ENCODE measurements at places on chromosomes 2 and 18. TPM values are rescaled to one million over a fixed set of nuclear protein-coding genes. Genes with fewer than 3 reads are reported as not detected.

DNA sequence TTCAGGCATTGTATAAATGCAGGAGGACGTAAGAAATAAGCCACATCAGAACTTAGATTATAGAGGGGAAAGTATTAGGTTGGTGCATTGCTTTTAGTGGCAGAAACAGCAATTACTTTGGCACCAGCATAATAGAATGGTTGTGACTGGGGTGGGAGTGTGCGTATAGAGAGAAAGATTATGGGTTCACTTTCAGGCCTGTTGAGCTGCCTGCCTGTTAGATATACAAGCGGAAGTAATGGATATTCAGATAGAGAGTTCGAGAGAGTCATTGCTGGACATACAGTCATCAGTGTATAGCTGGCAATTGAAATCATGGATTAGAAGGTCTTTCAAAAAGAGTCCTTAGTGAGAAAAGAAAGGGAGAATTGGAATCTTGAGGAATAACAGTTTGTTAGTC lies 139.2 kb upstream of the MYO3B start:
- no peaks in the 10 kb centered on the region for H3K27me3 ChIP-seq
- peaks cover 8% of the 10 kb centered on the region for H3K36me3 ChIP-seq
- H3K4me3 ChIP-seq, result no peak overlapping the region
- no peaks in the 10 kb centered on the region for H3K4me1 ChIP-seq
- DNase-seq, result no peak

DNA sequence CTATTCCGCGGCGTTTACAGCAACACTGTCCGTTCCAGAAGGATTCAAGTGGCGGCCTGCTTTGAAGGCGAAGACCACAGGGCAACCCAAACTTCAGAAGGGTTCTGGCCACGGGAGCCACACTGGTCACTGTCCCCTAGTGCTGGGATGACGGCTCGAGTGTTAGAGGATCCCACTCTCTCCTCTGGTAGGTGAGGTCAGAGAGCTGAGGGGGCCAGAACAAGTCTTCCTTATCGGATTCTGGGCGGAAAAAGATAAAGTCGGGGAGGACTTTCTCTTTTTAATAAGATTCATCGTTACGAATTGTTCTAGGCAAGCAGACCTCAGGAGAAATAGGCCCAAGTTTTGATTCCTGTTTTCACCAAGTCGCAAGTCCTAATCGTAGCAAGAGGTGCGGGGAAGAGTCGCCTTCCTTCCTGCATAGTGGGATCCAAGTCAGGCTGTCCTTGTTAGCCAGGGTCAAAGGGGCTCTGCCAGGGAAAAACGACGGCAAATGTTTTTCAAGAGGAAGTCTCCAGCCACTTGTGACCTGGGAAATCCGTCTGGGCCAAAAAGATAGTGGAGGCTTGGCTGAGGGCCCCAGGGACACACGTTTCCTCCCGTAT lies 864 bp upstream of the MYL12A start:
- peak overlapping the region; percentile 89 for H3K27ac ChIP-seq
- DNase-seq, result no peak
- H3K36me3 ChIP-seq, result no peaks in the 10 kb centered on the region
- H3K27me3 ChIP-seq, result no peaks in the 10 kb centered on the region

GRCh38 chr2:216888887-216889622 lies 29.2 kb upstream of the TNP1 start:
- no peaks in the 10 kb centered on the region for H3K36me3 ChIP-seq
- H3K27ac ChIP-seq, result no peak overlapping the region
- H3K4me1 ChIP-seq, result no peaks in the 10 kb centered on the region

DNA sequence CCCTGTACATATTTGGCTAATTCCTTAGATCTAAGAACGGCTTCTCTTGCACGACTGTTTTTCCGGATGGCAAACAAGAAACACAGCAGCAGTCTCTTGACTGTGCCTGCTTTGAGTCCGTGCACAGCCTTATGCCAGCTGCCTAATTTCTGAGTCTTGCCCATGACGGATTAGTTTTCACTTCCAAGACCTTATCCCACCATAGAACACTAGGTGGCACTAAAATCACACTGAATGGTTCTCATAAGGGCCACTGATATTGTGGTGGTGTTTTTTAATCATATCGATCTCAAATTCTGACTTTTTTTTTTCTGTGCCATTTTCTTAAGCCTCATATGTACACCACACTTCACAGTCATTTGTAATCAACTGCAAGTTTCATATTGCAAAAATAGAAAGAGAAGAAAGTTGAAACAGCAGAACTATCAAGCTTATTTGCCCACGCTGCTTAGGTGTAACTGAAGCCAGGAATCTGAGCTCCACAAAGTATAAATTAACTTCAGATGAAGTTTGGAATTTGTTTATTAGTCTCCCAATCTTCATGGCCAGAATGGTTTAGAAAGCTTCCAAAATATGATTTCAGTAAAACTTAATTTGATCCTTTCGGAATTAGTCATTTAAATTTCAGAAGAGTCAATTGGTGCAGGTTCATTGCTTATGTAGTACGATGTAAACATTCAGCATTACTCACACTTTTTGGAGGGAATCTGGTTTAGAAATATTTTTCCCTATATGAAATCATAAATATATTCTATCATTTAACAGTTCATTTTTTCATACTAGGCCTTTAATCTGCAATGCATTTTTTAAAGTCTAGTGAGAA lies 45.5 kb upstream of the SCN7A start:
- no peak overlapping the region for H3K4me3 ChIP-seq
- H3K27ac ChIP-seq, result no peak overlapping the region
- H3K4me1 ChIP-seq, result peaks cover 3% of the 10 kb centered on the region
- H3K36me3 ChIP-seq, result no peaks in the 10 kb centered on the region
- DNase-seq, result peak; percentile 58

- H3K27ac ChIP-seq, result no peak overlapping the region
- no peak overlapping the region for H3K4me3 ChIP-seq
- peak; percentile 13 for DNase-seq
- no peaks in the 10 kb centered on the region for H3K4me1 ChIP-seq
- H3K27me3 ChIP-seq, result peaks cover 4% of the 10 kb centered on the region
Measured at GRCh38 chr2:73156539-73157124, 43.9 kb upstream of the RAB11FIP5 start.

DNA sequence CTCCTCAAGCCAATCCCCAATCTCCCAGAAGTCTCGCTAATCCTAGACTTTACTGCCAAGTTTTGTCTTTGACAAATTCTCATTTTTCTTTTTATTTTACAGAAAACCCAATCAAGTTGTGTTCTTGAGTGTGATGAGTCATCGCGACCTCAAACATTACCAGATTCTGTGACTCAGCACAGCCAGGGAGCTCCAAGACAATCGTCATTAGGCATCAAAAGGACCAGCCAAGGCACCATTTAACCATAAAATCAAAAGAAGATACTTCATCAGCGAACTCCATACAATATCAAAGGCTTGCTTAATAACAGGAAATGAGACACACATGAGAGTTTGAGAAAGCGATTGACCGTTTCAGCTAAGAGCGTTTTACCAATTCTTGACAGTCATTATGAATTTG lies 146.2 kb upstream of the AGAP1 start:
- no peak overlapping the region for H3K27ac ChIP-seq
- H3K4me1 ChIP-seq, result no peaks in the 10 kb centered on the region
- H3K4me3 ChIP-seq, result no peak overlapping the region
- peaks cover 3% of the 10 kb centered on the region for H3K27me3 ChIP-seq

GRCh38 chr2:182208421-182208820 lies 218.4 kb downstream of the PDE1A start:
- H3K27ac ChIP-seq, result no peak overlapping the region
- no peaks in the 10 kb centered on the region for H3K4me1 ChIP-seq
- H3K27me3 ChIP-seq, result no peaks in the 10 kb centered on the region
- no peak for DNase-seq

DNA sequence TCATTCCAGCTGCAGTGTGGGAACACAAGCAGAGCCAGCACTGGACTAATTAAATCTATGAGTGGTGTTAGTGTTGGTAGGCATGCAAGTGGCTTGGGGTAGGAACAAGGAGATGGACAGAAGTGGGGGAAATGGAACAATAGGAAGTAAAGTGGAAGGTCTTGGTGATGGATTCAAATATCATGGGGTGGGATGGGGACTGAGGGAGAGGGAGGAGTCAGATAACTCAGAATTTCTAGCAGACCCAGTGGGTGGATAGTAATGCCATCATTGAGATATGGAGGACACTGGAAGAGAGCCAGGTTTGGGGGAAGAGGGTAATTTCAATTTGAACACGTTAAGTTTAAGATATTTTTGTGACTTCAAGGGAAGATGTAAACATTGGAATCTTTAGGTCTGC lies 2.9 kb upstream of the LNPK start:
- H3K4me1 ChIP-seq, result peaks cover 14% of the 10 kb centered on the region
- no peak overlapping the region for H3K4me3 ChIP-seq
- no peaks in the 10 kb centered on the region for H3K36me3 ChIP-seq
- H3K27me3 ChIP-seq, result no peaks in the 10 kb centered on the region
- no peak for DNase-seq

- H3K4me1 ChIP-seq, result peaks cover 35% of the 10 kb centered on the region
- DNase-seq, result peak; percentile 65
- H3K36me3 ChIP-seq, result no peaks in the 10 kb centered on the region
- H3K4me3 ChIP-seq, result no peak overlapping the region
- H3K27ac ChIP-seq, result no peak overlapping the region
Measured at GRCh38 chr2:23380562-23381065, 4.4 kb upstream of the KLHL29 start.

GRCh38 chr2:21837168-21837960 lies 713.6 kb downstream of the TDRD15 start:
- no peaks in the 10 kb centered on the region for H3K36me3 ChIP-seq
- no peak overlapping the region for H3K27ac ChIP-seq
- H3K27me3 ChIP-seq, result no peaks in the 10 kb centered on the region
- no peak for DNase-seq

- no peaks in the 10 kb centered on the region for H3K27me3 ChIP-seq
- peak overlapping the region; percentile 97 for H3K27ac ChIP-seq
- peaks cover 13% of the 10 kb centered on the region for H3K36me3 ChIP-seq
- peak; percentile 87 for DNase-seq
Measured at GRCh38 chr18:77061946-77062517, 70.6 kb downstream of the MBP start.

DNA sequence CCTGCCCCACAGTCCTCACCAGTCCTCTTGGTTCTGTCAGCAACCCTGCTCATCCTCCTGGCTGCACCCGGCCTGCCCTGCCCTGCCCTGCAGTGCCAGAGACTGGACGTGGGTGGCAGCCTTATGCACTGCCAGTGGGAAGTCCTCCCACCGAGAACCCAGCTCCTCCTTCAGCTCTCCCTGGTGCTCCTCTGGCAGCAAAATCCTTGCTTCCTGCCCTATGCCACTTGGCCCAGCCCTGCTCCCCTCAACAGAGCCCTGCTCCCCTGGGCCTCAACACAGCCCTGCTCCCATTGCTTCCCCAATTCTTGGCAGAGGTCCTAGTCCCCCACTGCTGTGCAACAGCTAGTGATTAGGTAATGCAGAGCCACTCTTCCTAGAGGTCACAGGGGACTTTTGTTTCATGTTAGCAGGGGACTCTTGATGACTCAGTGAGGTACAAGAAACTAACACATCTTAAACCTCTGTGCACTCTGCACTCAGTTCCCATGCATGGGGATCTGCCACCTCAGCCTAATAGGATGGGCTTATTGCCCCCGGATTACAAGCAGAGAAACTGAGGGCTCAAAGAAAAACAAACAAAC lies 58.0 kb upstream of the EDAR start:
- no peak for DNase-seq
- no peaks in the 10 kb centered on the region for H3K4me1 ChIP-seq
- H3K27me3 ChIP-seq, result no peaks in the 10 kb centered on the region
- H3K36me3 ChIP-seq, result no peaks in the 10 kb centered on the region
- no peak overlapping the region for H3K4me3 ChIP-seq
- H3K27ac ChIP-seq, result no peak overlapping the region

DNA sequence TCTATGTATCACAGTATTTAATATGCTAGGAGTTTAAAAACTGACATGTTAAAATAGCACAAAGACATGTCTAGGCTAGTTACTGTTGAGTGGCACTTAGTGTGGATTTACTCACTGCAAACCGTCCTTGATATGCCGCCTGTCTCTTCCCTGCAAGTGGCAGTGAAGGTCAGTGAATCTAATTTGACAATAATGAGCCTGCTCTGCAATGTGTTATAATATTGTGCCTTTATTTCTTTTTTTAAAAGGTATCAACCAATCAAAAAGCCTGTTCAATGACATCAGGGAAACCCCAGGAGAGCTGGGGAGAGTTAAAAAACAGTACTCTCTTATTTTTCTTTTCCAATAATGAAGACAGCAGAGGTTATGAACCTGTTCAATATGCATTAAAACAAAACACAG lies 384.1 kb downstream of the ERBB4 start:
- no peak overlapping the region for H3K4me3 ChIP-seq
- no peak for DNase-seq
- no peaks in the 10 kb centered on the region for H3K4me1 ChIP-seq
- H3K27ac ChIP-seq, result no peak overlapping the region
- H3K36me3 ChIP-seq, result no peaks in the 10 kb centered on the region

DNA sequence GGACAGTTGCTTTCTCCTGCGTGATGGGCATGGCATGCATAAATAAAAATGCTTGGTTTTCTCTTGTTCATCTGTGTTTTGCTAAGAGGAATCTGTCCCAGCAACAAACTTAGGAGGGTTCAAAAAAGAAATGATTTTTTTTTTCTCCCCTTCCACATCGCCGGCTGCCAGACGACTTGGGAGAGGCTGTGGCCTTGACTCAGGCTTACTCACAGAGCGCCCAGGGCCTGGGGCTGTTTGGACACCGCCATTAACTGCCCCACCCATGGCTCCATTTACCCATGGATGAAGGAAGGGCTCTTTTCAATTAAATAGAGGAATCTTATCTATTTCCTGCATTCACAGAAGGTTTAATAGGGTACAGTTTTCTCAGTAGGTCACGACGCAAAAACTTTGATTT lies 22.3 kb upstream of the SERPINB5 start:
- H3K27ac ChIP-seq, result no peak overlapping the region
- no peaks in the 10 kb centered on the region for H3K27me3 ChIP-seq
- no peak for DNase-seq
- H3K4me1 ChIP-seq, result no peaks in the 10 kb centered on the region
- H3K4me3 ChIP-seq, result no peak overlapping the region

DNA sequence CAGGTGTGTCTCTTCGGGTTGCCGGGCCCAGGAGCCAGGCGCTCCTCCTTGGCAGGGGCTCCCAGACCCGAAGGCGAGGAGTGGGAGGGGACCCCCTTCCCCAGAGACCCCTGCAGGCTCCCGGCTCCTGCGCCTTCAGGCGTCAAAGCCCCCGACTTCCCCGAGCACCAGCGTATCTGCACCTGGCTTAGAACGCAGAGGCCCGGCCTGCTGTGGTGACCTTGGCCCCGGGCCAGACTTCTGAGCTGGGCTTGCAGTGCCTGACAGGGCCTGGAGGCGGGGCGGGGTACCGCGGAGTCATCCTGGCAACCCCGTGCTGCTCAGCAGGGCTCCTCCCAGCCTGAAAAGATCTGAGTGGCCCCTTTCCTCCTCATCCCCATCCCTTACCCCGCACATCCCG lies 27.0 kb downstream of the SKA1 start:
- no peak for DNase-seq
- no peaks in the 10 kb centered on the region for H3K36me3 ChIP-seq
- no peak overlapping the region for H3K4me3 ChIP-seq
- peaks cover 35% of the 10 kb centered on the region for H3K27me3 ChIP-seq
- H3K4me1 ChIP-seq, result no peaks in the 10 kb centered on the region

The RIT2 gene
- not detected for polyA plus RNA-seq

The AKAIN1 gene
- not detected for polyA plus RNA-seq

The SLC1A4 gene
- 3.5 TPM for polyA plus RNA-seq

The OSGEPL1 gene
- polyA plus RNA-seq, result 8.3 TPM

The ALK gene
- polyA plus RNA-seq, result not detected

The DNAH7 gene
- 0.01 TPM for polyA plus RNA-seq

The C1QL2 gene
- not detected for polyA plus RNA-seq

The IL1A gene
- 0.06 TPM for polyA plus RNA-seq

The NOSTRIN gene
- polyA plus RNA-seq, result not detected

The SLC19A3 gene
- not detected for polyA plus RNA-seq

The ADCYAP1 gene
- polyA plus RNA-seq, result not detected

Measured in B cell (primary cell).